ENCODE measurements at places on chromosomes 3 and 15. TPM values are rescaled to one million over a fixed set of nuclear protein-coding genes. Genes with fewer than 3 reads are reported as not detected.
A peak's percentile ranks its signal among the peaks of the same experiment; 100 is the strongest.

GRCh38 chr15:25946241-25946805, 83.2 kb upstream of the ATP10A start:
- DNase-seq, result no peak

DNA sequence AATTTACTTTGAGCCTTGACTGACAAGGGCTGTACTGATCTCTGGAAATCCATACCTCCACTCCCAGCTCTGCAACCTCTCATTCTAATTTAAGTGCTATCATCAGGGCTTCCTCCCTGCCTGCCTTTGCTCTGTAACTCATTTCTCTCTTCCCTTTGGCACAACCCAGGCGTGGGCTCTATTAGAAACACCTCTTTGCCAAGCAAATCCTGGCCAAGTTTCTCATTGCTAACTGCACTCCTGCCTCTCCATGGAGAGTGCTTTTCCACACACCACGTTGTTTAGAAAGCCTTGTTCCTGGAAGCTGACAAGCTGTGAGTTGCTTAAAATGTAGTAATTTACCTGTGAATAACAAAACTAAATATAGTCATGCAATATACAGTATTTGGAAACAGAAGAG, 20.1 kb upstream of the FSTL1 start:
- DNase-seq, result no peak

- DNase-seq, result no peak
Observed at GRCh38 chr3:194976874-194977273, 291.2 kb downstream of the FAM43A start.

DNA sequence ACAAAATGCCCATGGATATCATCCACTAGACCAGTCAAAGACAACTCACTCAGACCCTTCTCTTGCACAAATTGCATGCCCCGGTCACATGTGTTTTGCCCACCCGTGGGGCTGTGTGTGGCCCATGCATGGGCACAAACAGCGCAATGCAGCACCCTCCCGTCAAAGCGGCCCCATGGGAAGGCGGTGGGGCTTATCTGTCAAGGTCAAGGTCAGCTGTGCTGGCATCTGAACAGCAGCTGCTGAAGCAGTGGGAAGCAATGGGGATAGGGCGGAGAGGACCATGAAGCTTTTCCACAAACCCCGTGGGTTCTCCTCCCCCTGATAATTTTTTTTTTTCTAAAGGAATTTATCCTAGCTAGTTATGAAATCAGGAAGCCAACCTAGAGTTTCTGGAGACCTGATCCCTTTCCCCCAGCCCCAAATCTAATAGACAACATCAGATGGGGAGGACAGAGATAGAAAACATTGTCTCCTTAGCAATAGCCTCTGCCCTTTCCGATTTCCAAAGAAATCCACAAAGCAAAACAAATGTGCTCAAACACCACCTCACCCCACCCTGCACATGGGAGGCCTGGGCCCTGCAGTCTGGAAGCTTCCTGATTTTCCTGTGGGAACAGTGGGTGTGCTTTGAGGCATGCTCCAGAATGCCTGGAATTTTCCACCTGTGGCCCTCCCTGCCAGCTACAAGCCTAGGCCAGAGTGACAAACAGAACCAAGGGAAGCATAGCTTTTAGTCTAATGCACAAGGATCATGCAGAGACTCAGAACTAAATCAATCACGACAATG, 84.4 kb downstream of the BDH1 start:
- no peak for DNase-seq

DNA sequence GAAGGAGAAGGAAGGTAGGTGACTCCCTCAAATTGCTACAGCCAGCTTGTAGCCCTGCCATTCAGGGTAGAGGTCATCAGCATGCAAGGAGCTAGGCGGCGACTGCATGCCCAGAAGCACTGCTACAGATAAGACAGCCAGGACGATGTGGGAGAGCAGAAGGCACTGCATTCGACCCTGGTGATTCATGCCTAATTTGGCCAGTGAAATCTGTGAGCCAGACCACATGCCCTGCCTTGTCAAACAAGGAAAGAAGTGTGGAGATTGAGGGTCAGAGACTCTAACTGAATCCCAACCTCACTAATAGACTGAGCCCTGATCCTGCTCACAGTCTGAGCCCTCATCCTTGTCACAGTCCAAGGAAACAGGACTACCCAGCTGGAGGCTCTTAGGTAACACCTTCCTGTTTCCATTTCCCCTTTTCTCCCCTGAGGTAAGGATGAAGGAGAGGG, 86.6 kb downstream of the LINGO1 start:
- no peak for DNase-seq

DNA sequence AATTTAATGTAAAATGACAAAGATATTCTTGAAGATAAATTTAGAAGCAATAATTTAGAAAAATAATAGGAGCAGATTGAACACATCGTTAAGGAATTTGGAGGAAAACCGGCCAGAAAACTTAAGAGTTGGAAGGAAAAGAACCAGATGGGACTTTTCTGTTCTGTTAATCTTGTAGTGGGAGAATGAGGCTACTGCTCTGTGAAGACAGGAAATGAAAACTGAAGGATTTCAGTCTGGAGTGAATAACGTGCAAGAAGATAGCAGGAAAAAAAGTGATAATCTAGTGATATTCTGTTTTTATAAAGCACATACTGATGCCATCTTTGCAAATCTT, 74.2 kb downstream of the DPPA2 start:
- DNase-seq, result no peak

- DNase-seq, result no peak
Observed at GRCh38 chr15:66981771-66982170, 83.6 kb upstream of the SMAD3 start.

GRCh38 chr15:62482785-62483429, 317.8 kb upstream of the C2CD4B start:
- peak; percentile 17 for DNase-seq

GRCh38 chr3:141268306-141268705, 36.7 kb downstream of the PXYLP1 start:
- no peak for DNase-seq

GRCh38 chr15:73009066-73010056, 42.9 kb upstream of the NEO1 start:
- no peak for DNase-seq

- no peak for DNase-seq
Observed at GRCh38 chr15:68012911-68013310, 41.2 kb upstream of the PIAS1 start.

GRCh38 chr15:60507596-60508424, 28.9 kb upstream of the ICE2 start:
- no peak for DNase-seq

DNA sequence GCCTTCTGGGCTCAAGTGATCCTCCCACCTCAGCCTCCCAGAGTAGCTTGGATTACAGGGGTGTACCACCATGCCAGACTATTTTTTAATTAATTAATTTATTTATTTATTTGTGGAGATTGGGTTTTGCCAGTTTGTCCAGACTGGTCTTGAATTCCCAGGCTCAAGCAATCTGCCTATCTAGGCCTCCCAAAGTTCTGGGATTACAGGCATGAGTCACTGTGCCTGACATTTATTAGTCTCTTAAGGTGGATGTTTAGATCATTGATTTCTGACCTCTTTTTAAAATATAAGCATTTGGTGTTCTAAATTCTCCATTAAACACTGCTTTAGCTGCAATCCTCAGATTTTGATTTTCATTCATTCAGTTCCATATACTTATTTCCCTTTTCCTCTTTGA, 15.6 kb downstream of the FBXW12 start:
- no peak for DNase-seq

PEX5L gene
- total RNA-seq, result not detected

GRCh38 chr15:85704720-85705429, 89.8 kb downstream of the KLHL25 start:
- no peak for DNase-seq

CLDN18 gene
- total RNA-seq, result not detected

DNA sequence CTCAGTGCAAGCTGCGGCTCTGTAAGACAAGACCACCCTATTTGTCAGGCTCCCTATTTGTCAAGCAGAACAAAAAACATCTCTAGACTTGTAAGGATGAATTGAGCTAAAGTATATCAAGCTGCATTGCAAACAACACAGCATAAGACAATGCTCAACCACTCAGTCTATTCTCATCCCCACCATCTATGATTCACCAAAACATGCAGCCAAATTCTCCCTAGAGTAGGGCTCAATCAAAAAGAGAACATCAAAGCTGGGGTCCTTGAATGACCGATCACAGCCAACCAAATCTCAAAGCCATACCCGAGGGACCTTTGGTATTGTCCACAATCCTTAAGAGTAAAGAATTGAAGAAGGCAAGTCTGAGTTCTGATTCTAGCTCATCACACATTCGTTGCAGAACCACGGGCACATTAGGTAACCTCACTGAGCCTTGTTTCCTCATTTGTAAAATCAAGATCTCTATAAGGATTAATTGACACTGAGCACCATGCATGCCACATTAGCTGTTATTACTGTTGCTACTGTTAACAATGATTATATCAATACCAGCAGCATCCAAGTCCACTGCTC, 31.2 kb downstream of the RFTN1 start:
- no peak for DNase-seq

TIMP4 gene
- not detected for total RNA-seq

- no peak for DNase-seq
Observed at GRCh38 chr15:75948761-75949296, 45.2 kb downstream of the FBXO22 start.

DNA sequence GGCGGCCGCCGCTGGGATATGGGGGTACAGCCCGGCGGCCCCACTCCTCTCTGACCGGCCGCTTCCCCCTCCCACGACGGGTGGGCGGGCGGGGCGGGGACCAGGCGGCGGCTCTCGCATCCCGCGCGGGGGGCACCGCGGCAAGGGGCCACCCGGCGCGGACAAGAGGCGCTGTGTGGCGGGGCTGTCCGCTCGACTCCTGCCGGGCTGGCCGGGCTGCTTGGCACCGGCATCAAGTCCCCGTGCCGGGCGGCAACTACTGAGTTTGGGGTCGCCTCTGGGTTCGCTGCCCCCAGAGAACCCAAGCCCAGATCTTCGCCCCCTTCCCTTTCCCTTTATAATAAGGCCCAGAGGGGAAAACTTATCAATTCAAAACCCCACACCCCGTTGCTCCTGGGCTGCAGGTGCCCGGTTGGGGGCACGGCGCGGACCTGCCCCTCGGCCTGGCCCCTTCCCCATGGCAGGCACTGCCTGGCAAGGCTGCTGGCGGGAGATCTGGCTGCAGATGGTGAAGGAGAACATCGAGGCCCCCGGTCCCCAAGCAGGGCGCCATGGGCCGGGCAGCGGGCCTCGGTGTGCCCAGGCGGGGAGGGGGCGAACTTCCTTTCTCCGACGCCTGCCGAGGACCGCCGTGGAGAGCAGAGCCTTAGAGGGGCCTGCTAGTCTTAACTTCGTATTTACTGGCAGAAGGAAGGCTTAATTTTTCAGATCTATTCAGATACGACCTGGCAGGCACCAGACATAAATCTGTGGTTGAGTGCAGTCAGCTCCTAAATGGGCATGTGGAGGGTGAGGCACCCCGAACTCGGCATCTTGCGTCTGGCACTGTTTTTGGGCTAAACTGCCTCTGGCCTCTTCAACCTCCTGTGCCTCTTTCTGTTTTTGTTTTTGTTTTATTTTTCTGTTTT, 911 bp downstream of the APBA2 start:
- DNase-seq, result no peak

- no peak for DNase-seq
Observed at GRCh38 chr3:6326771-6327170, 534.1 kb upstream of the GRM7 start.

DNA sequence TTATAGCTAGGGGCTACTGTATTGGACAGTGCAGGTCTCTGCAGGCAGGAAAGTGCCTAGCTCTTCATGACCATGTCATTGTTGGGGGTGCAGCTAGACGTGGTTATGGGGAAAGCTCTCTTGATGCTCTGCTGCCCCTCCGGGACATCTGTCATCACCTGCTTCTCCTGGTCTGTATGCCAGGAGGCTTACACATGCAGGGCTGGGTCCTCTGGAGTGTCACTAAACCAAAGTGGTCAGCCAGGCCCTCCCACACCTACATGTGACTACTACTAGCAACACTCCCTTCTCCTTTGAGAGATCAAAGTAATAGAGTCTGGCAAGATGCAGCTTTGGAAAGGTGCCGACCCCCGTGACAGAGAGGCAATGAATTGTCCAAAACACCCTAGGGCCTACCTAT, 98.5 kb downstream of the SST start:
- DNase-seq, result no peak

DNA sequence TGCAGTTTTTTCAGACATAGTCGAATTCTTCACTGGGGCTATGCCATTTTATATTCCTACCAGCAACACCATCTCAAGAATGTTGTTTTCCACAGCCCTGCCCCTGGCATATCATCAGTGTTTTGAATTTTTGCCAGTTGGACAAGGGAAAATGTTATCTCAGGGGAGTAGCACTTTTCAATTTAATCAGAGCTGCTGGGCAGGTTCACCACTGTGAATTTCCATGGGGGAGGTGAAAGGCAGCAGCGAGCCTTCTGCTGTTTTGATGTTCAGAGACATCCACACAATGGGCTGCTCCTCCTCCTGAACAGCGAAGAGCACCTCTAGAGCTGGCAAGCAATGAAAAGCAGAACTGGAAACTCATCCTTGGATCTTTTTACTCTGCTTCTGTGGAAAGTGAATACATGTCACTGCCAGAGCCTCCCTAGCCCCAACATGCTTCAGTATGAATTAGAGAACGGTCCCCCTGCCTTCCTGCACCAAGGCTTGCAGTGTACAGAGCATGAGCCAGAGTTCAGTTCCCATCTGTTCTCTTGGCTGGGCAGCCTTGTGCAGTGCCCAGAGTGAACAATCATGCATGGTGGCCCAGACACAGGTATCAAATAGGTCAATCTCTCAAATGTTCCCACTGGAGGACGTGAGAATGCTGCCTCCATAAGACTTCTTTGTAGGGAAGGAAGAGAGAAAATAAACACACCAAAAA, 56.1 kb upstream of the RAD18 start:
- DNase-seq, result no peak

DNA sequence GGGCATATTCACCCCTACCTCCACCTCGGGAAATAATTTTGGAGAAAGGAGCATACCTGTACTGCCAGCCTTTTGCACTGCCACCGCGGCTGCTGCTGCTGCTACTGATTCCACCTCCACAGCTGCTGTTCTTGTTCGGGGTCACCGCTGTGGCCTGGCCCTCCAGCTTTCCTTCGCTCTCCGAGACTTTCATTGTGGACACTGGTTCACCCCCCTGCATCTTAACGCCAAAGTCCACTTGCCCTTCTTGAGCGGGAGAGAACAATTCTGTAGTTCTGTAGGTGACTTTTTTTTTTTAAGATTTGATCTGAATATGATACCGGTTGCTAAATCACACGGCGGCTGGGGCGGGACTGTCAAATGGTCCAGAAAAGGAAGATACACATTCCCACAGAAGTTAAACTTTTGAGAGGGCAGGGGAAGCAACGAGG, 701 bp downstream of the OSBPL11 start:
- DNase-seq, result no peak

DNA sequence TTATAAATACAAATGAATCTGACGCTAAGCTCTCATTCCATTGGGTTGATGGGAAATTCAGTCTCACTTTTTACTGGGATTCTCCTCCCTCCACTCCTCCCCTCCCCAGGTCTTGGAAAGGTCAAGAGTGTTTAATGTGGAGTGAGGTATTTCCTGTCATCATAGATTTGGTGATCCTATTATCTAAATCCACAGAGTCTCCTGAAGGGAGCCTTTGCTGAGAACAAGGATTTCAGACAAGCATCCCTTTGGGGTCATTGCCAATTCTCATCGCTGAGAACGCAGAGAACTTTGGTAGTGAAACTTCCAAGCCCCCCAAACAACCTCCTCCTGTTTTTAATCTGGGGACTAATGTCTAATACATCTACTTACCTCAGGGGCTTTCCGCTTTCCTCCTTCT, 297.9 kb downstream of the OTOL1 start:
- no peak for DNase-seq

ADAMTS7 gene
- total RNA-seq, result 12.0 TPM

- no peak for DNase-seq
Observed at GRCh38 chr3:46613313-46614005, 1.1 kb downstream of the FAM240A start.

ROBO2 gene
- not detected for total RNA-seq

- DNase-seq, result no peak
Observed at GRCh38 chr3:128814519-128815317, 64.7 kb upstream of the ACAD9 start.

DUOXA2 gene
- total RNA-seq, result not detected

All from activated B cell treated with CpG ODN at 0.5 μM for 24 hours (primary cell).